ENCODE measurements at places on chromosomes 1 and 21.

GRCh38 chr1:81509594-81509993 is 291.1 kb upstream of the ADGRL2 start:
- no peak for DNase-seq

DNA sequence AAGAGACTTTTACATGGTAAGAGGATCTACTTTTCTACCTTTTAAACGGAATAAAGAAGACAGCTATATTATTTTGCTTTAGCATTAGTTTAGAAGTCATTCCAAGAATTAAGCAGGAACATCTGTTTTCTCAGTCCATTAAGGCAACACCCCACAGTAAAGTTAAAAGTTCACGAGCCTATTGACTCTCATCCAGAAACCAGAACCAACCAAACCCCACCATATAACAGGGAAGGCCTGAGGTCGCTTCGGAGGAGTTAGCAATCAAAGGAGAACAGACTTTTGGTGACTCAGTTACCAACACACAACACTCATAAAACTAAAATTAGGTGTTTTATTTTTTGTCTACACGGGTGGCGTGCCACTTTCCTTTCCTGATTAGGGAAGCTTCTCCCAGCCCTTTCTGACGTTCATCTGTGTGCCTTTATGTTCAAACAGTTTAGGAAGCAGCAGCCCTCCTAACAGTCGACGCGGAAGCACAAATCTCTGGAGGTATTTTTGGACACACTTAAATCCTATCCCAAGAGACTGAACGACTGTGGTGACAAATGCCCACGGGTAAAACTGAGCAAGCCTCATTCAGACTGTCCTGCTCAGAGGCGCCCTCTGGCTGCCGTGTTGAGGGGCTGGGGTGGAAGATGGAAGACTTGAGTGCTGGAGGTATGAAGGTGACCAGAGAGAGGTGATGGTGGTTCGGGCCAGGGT is 8.6 kb upstream of the PLA2G2C start:
- DNase-seq, result peak; percentile 70

- no peak for DNase-seq
Measured at GRCh38 chr1:28370239-28371009, 884 bp downstream of the PHACTR4 start.

DNA sequence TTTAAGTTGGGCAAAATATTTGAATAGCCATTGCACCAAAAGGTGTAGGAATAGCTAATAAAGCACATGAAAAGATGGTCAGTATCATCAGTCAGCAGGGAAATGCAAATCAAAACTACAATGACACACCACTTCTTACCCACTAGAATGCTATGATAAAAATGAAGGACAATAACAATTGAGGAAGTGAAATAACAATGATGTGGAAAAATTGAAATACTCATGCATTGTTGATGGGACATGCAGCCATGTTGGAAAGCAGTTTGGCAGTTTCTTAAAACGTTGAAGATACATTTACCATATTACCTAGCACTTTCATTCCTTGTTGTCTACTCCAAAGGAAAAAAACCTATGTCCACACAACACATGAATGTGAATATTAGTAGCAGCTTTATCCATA is 28.4 kb downstream of the HSD3B1 start:
- DNase-seq, result no peak

GRCh38 chr1:79188337-79188736 is 181.8 kb upstream of the ADGRL4 start:
- DNase-seq, result no peak

GRCh38 chr1:240802271-240802670 is 190.3 kb upstream of the GREM2 start:
- no peak for DNase-seq

DNA sequence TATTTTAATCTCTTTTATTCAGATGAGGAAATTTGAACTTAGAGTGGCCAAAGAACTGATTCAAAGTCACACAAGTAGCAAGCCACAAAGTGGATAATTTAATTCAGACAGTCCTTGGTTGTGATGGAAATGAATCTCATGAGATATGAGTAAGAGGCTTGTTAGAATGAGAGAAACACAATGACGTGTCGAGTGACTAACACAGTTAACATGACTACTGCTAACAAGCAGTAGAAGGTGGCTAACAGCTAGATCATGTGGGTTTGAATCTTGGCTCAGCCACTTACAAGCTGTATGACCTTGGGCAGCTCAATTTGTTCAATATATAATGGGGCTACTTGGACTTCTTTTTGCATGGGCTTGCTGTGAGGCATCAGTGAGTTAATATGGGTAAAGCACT is 104.5 kb upstream of the LMO4 start:
- no peak for DNase-seq

DNA sequence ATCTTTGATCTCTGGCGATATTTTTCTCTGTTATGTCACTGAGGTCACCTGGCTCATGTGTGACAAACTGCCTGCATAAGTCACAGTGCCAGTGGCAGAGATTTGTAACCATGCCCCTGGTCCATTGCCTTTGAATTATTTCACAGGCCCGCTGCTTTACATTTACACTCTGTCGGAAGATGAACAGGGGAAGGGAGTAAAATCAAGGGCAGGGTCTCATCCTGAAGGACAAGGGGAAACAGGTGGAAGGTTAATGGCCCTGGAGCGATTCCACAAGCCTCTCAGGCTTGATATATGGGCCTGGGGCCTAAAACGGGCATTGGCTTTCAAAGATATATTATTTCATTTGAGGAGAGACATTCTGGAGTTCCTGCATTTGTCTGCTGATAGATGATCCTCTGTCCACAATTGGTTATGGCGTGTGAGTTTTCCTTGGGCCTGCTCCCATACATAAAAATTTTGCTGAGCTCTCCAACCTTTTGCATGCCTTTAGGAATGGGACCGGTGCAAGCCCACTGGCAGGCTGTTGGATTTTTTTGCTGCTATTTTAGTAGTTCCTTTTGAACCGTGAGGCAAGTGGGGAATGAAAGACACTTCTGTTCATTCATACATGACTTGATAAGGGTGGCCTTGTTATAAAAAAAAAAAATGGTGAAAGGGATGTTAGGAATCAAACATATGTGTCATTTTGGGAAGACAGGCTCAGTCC is 51.9 kb downstream of the NR5A2 start:
- DNase-seq, result no peak

DNA sequence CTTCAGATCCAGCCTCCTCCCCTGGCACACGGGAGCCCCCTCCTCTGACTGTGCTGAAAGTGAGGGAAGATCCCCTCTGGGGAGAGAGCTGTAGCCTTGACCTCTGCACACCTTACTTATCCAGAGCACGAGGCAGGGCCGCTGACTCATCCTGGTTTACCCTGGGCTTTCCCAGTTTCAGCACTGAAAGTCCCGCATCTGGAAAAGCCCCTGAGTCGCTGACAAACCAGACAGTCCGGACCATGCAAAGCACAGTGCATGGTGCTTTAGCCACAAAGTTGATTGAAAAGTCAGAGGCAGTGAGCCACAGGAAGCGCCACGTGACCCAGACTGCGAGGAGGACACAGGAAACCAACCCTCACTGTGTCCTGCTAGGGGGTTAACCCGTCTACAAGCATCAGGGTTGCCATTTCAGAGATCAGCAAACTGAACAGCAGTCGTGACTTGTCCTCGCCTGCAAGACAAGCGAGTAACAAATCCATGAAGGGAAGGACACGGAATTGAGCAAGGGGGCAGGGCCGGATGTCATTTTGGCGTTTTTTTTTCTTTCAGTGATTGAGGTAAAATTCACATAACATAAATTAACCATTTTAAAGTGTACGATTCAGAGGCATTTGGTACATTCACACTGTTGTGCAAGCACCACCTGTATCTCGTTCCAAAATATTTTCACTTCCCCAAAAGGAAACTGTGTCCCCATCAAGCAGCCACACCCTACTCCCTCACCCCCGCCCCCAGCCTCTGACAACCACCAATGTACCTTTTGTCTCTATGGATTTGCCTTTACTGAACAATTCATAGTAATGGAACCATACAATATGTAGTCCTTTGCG is 19.9 kb upstream of the IFNGR2 start:
- DNase-seq, result peak; percentile 66

DNA sequence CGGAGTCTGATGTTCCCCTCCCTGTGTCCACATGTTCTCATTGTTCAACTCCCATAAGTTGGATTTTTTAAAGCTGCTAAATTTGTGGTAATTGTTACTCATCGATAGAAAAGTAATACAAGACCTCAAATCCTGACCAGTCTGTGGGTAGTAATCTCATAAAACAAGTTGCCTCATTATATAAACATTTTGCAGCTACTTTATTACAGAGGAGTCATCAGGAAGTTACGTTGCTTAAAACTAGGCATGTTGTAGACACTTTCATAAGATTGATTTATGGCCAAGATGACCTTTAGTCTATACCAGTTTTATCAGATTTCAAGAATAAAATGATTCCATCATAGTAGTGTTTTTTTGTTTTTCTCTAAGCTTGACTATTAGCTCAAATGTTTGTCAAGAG is 208.8 kb downstream of the GIPC2 start:
- DNase-seq, result no peak

GRCh38 chr1:20183616-20184271 is 2.2 kb upstream of the UBXN10 start:
- DNase-seq, result no peak

GRCh38 chr1:8604041-8604945 is 213.1 kb downstream of the RERE start:
- DNase-seq, result peak; percentile 16

- no peak for DNase-seq
Measured at GRCh38 chr1:168405906-168406549, 125.4 kb downstream of the TBX19 start.

GRCh38 chr1:14183329-14183728 is 415.2 kb upstream of the KAZN start:
- no peak for DNase-seq

GRCh38 chr1:150173141-150173585 is 23.4 kb downstream of the PLEKHO1 start:
- no peak for DNase-seq

DNA sequence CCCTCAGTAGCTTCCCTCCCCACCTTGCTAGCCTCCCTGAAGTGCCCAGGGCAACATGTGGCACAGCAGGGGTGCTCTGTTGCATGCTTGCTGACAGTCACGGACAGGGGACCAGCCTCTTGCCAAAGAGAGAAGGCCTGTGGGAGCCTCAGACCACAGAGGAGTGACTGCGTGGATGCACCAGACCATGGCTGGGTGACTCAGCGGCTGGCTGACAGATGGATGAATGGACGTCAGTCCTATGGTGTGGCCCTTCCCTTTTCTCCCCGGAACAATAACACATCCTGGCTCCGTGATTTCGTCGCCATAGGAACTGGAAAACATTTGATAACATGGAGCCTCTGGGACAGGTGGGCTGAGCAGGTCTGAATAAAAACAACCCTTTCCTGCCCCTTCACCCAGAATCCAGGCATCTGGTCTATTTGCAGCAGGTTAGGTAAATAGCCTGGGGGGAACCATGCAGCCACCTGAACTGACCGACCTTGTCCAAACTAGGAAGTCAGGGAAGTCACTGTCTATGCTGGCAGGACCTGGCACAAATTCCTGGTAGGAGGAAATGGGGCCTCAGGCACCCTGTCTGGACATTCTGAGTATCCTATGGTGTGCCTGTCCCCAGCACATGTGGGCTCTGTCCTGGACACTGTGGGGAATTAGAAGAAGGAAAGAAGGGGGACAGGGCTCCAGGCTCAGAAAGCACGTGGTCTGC is 53.3 kb downstream of the NENF start:
- no peak for DNase-seq

DNA sequence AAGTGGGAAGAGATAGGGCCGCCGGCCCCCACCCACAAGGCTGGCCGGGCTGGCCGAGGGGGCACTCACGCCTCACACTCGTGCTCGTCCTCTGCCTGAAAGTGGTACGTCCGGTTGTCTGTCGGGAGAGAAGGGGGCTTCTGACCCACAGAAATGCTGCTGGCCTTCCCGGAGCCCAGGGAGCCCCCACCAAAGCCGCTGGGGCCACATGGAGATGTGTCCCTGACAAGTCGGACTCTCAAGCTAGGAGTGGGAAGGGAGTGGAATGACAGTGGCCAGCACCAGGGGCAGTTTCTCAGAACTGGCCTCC is 12.8 kb upstream of the TCEA3 start:
- no peak for DNase-seq

- no peak for DNase-seq
Measured at GRCh38 chr1:46983166-46983829, 40.2 kb upstream of the CYP4X1 start.

DNA sequence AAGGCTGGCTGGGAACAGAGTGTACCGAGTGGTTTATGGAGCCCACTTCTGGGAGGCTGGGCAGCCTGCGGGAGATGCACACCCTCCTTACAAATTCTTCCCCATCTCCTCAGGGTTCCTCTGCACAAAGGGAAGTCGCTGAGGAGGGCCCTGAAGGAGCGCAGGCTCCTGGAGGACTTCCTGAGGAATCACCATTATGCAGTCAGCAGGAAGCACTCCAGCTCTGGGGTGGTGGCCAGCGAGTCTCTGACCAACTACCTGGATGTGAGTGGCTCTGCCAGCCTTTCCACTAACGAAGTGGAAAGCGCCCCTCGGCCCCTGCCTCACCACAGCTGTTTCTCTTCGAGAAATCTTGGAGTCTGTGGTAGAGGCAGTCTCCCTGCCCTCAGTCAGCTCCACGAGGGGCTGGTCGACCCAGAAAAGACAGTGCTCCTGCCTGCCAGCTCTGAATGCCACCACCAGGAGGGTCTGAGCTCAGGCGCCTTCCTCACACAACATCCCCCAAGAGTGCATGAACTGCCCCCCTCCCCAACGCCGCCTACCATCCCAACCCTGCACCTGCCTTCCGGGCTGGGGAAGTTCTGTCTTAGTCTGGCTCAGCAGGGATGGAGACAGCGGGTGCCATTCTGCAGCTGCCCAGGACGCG is 31.8 kb downstream of the PROK1 start:
- no peak for DNase-seq

GRCh38 chr21:32312326-32312725 is 13.7 kb downstream of the MRAP start:
- no peak for DNase-seq

GRCh38 chr1:84698151-84699110 is 8.2 kb upstream of the SSX2IP start:
- no peak for DNase-seq

DNA sequence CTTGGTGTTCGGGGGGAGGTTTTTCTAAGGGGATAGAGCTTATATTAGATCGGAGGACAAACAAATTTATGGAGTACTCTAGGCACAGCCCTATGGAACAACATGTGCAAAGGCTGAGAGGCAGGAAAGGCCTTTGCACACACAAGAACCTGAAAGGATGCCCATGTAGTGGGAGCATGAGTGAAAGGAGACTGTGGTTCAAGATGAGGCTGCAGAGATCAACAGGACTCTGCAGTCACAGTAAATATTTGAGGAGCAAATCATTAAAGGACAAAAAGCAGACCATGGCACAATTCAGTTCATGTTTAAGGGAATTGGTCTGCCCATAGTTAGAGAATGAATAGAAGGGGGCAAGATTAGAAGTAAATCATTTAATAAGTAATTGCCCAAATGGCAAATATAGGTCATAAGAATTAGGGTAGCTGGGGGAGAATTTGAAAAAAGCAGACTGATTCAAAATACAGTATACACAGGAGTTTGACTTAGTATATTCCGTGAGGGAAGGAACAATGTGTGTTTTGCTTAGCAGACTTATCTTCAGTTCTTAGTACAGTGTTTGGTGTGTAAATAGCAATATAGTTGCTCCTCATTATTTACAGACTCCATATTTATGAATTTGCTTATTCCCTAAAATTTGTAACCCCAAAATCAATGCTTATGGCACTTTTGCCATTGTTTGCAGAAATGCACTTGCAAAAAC is 268.1 kb downstream of the SEC16B start:
- DNase-seq, result no peak

Data from stimulated activated CD4-positive, alpha-beta T cell treated with anti-CD3 and anti-CD28 coated beads, TNF-alpha, amount 100 ng/mL, for 1 hour (primary cell).